ENCODE measurements at places on chromosomes 1 and 21.

DNA sequence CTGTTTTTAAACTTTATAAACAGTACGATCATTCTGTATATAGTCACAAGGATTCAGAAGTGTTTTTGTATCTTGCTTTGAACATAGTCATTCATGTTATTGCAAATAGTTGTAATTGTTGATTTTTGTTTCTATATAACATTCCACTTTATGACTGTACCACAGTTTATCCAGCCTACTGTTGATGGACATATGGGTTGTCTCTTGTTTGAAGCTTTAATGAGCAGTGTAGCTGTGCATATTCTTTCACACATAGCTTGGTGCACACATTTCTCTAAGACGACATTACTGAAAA, 6.1 kb downstream of the CD101 start:
- no peak for DNase-seq

DNA sequence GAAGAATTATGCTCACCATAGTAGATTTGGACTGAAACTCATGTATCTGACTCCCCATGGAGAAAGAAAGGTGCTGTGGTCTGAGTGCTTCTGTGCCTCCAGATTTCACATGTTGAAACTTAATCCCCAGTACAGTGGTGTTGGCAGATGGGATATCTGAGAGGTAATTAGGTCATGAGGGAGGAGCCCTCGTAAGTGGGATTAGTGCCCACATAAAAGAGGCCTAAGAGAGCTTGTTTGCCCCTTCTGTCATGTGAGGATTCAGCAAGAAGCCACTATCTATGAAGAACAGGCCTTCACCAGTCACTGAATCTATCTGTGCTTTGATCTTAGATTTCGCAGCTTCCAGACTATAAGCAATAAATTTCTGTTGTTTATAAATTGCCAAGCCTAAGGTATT, 150.1 kb downstream of the PLPP3 start:
- DNase-seq, result no peak

- no peak for DNase-seq
Measured at GRCh38 chr1:209107535-209107934, 476.0 kb upstream of the CAMK1G start.

GRCh38 chr1:61056573-61057439, 25.6 kb upstream of the NFIA start:
- DNase-seq, result peak; percentile 49

DNA sequence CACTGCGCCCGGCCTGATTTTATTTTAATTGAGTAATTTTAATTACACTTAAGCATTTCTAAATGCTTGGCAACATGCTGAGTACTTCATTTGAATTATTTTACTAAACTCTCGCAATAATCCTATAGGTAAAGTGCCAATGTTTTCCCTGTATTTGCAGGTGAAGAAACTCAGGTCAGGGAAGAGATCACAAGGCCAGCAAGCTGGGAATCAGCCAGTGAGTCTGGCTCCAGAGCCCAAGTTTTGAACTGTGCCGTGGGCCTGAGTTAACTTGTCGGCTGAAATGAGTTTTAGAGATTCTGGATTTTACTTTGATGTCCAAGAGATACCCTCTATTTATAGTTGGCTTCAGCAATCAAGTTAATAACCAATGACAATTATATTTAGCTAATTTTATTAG, 141.4 kb downstream of the CNIH3 start:
- no peak for DNase-seq

DNA sequence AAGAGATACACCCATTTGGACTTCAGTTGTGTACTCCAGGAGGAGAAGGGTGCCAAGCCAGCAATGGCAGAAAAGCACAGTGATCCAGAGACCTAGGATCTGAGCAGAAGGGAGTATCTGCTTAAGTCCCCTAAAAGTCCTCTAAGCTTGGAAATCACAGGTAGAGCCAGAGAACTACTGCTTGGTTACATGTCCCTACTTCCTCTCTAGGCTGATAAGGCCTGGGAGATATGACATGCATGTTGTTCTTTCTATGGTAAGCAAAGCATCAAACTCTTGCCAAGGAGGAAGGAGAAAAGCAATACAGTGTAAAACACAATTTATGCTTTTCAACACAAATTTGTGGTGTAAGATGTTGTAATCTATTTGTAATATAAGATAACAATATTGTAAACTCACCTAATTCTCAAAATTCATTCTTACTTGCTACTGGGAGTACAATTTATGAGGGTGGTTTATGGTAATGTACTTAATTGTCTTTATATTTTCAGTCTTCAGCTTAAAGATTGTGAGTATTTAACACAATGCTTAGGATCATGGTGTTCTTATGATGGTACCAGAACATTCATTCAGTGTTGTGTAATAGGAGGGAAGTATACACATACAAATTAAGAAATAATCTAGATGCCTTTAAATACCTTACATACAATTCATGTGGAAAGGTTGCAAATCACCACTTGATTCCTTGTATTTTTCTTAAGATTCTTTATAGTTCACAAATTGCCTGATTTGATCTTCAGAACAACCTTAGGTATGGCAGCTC, 49.1 kb upstream of the GNG12 start:
- no peak for DNase-seq

DNA sequence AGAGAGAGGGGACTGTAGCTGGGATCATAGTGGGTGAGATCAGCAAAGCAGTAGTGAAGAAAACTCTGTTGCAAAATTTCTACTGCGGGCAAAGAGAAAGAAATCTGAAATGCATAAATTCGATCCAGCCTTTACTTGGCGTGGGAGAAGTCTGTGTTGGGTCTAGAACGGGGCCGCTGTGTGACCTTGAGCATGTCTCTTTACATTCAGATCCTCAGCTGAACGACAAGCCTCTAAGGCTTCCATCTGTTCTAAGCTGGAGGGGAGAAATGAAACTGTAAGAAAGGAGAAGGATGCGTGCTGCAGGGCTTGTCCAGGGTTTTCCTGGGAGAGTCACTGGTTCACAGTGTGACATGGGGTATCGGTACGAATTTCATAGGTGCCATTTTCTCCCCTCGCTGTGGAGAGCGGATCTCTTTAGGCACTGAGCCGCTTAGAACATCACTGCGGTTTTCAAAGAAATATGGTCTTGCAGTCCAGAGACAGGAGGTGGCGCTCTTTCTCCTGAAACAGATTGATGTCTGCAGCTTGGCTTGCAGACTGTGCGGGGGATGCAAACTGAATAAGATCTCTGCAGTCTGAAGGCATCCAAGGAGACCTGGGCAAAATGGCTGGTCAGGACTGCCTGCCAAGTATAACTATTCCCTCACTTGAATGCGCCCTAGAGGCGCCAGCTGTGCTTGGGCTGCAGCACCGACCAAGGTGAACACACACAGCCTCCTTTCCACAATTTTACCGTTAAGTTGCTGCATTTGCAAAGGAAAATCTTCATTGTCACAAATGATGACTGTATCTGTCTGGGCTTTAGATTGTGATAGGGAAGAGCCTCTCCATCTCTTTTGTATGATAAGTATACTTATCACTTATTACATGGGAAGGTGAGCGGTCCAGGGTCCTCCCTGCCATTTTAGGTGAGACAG, 104.1 kb downstream of the XCL2 start:
- peak; percentile 86 for DNase-seq

- DNase-seq, result no peak
Measured at GRCh38 chr21:39480271-39480670, 28.5 kb downstream of the SH3BGR start.

DNA sequence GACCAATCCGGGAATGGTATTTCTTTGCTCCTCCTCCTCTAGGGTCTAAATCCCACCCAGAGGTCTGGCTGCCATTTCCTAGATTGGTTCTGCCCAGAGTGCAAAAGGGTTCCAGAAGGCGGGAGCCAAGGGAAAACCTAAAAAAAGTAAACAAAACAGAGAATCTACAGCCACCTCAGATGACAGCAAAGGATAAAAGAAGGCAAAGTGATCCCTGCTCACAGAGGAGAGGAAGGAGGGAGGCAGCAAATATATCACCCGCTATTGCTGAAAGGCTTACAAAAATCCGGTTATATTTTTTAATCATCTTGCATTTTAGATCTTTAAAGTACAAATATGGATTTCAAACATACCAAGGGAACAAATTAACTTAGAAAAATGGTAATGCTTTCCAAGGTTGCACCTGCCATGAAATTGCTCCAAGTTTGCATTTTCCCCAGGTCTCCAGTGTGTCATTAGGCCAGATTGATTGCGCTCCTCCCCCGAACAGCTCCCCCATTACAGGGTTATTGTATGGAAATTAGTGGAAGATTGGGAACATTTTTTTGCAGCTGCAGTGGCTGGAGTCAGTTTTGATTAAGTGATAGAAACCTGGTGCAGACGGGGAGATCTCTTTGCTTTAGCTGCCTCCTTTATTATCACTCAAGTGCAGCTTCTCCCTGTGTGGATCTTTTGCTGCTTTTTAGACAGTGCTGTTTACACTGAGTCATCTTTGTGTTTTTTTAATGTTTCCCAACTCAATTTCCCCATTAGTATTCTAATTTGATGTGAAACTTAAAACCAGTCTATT, 280.5 kb upstream of the CAMK1G start:
- peak; percentile 5 for DNase-seq

GRCh38 chr1:4301007-4301406, 353.4 kb upstream of the AJAP1 start:
- DNase-seq, result no peak

- no peak for DNase-seq
Measured at GRCh38 chr1:206608108-206608698, 4.1 kb downstream of the EIF2D start.

GRCh38 chr1:40630488-40631223, 34.8 kb downstream of the RIMS3 start:
- DNase-seq, result peak; percentile 41

DNA sequence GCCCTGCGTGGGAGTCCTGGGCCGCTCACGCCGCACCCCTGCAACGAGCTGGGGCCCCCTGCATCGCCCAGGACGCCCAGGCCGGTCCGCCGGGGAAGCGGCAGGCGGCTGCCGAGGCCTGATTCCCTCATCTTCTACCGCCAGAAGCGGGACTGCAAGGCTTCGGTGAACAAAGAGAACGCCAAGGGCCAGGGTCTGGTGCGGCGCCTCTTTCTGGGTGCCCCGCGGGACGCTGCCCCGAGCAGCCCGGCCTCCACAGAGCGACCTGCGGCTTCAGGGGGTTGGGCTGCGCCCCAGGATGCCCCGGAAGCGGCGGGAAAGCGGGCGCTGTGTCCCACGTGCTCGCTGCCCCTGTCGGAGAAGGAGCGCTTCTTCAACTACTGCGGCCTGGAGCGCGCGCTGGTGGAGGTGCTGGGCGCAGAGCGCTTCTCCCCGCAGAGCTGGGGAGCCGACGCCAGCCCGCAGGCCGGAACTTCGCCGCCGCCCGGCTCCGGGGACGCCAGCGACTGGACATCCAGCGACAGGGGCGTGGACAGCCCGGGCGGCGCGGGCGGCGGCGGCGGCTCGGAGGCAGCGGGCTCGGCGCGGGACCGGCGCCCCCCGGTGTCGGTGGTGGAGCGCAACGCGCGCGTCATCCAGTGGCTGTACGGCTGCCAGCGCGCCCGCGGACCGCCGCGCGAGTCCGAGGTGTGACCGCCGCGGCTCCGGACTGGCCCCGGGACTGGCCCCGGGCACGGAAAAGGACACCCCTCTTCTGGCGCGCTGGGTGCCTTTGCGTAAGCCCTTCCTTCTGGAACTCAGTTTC, 2.7 kb downstream of the FAM110D start:
- peak; percentile 47 for DNase-seq

- no peak for DNase-seq
Measured at GRCh38 chr1:237181743-237182317, 139.8 kb downstream of the RYR2 start.

GRCh38 chr1:237012788-237013383, 8.6 kb upstream of the MT1HL1 start:
- DNase-seq, result no peak

DNA sequence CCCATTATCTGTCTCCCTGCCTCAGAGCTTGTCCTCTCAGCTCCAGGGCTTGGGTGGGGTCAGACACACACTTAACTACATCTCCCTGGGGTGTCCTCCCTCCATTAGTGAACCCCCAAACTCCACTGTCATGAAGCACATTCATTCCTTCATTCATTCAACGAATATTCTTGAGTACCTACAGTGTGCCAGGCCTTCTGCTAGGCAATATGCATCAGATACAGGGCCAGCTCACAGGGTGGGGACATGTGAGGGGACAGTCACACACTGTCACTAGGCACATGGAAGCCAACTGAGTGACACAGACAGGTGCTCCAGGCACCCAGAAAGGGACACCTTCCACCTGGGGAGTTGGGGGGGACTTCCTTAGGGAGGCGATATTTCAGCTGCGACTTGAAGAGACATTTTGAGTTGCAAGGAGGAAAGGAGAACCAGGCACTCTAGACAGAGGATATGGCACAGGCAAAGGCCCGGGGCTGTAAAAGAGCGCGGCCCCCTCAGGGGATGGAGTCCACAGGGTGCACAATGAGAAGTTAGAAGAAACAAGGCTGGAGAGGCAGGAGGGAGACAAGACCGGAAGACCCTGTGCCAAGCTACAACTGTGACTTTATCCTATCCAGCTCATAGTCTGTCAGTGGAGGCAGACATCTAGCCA, 8.7 kb upstream of the S100A8 start:
- DNase-seq, result no peak

- DNase-seq, result no peak
Measured at GRCh38 chr1:7695497-7696117, 75.5 kb upstream of the VAMP3 start.

GRCh38 chr21:31665397-31665796, 5.9 kb downstream of the SOD1 start:
- no peak for DNase-seq

GRCh38 chr1:64867266-64867665, 99.1 kb downstream of the JAK1 start:
- DNase-seq, result no peak

- DNase-seq, result no peak
Measured at GRCh38 chr1:172626845-172627244, 32.1 kb upstream of the FASLG start.

DNA sequence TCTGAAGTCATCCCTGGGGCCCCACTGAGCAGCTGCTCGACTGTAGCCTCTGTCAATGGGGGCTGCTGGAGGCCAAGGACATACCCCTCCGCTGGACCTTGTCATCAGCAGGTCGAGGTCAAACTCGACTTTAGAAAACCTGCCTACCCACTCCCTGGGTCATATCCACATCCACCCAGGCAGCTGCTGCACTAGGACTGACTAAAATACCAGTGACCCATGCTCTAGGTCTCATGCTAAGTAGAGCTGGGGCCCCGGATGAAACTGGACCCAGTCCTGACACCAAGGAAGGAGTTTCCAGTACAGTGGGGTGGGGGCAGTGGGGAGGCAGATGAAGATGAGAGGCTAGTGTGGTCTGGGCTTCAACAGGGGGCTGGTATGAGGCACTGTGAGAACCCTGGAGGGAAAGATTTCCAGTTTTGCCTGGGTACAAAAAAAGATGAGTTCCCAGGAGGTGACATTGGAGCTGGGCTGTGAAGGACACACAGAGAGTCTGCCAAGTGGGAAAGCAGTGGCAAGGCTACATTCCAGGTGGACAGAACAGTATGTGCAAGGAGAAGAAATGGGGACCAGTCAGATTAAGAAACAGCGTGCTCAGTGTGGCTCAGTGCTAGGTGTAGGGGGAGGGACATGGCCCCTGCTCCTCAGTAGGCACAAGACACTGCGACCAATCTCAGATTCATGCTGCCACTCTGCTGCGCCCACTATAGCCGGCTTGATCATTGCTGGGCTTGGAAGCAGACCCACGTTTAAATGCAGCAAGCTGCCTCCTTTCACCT, 12.4 kb downstream of the SLC2A1 start:
- no peak for DNase-seq

- no peak for DNase-seq
Measured at GRCh38 chr1:201724766-201725118, 104.2 kb upstream of the IPO9 start.
